ENCODE measurements at places on chromosomes 5 and 9.
A peak's percentile ranks its signal among the peaks of the same experiment; 100 is the strongest.

DNA sequence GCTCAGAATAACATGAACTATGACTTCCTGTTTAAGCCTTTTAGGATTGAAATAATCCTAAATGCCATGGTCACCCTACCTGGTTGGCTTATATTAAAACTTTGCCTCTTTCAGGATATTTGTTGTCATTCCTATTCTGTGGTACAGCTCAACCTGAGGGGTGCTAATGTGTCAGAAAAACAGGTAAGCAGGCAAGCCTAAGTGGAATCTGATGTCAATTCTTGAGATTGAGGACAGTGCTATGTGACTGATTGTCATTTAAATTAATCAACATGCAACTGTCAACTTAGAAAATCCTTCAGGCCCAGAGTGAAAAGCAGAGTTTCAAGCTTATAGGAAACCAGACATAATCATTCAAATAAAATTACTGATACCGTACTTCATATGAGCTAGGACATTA, 2.6 kb upstream of the RORB start:
- no peak for DNase-seq

- no peak for DNase-seq
Measured at GRCh38 chr5:82807021-82807420, 270.2 kb downstream of the TMEM167A start.

GRCh38 chr5:74063346-74063745, 437.4 kb downstream of the ARHGEF28 start:
- DNase-seq, result no peak

GRCh38 chr9:92474587-92474986, 7.7 kb downstream of the ASPN start:
- DNase-seq, result no peak

DNA sequence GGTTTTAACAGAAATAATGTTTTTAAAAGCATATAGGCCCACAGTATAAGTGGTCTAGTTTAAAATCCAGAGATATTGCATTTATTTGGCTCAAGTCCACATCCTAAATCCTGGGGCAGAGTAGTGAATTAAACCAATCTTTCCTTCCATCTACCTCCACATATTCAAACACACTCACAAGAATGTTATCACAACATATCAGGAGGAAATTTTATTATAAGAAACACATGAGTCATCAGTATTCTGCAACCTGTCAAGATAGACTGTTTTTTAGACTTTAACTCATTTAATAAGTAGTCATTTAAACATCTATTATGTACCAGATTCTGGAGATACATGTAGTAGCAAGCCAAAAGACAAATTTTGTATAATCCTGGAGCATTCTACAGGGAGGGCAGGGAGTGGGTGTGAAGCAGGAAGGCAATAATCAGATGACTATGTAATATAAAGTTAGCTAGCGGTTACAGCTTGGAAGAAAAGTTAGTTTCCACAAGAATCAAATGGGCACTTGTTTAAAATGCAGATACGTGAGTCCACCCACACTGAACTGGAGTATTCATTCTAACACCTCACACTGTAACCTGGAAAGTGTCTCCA, 187.3 kb upstream of the PIK3R1 start:
- DNase-seq, result no peak

DNA sequence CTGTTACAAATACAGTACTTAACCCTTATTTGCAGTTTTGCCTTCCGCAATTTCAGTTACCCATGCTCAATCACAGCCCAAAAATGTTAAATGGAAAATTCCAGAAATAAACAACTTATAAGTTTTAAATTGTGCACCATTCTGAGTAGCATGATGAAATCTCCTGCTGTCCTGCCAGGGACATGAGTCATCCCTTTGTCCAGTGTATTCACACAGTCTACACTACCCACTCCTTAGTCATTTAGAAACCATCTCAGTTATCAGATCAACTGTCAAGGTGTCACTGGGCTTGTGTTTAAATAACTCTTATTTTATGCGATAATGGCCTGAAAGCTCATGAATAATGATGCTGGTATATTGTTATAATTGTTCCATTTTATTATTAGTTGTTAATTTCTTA, 95.8 kb downstream of the PLCXD3 start:
- DNase-seq, result no peak

- no peak for DNase-seq
Measured at GRCh38 chr9:114205171-114206015, 50.1 kb downstream of the COL27A1 start.

DNA sequence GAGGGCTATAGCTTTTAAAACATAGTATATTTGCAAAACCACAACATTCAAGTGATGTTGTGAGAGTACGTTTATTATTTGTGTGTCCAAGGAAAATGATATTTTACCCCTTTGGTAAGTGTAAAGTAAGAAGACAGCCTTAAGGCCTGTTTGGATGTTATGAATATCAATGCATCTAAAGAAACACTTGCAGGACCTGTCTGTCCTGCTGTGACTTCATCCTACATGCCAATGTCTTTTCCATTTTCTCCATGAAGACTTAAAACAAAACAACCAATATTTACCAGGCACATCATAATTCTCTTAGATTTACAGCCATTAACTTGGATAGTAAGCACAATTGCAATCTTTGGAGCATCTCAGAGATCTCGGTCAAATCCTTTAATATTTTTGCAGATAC, 29.0 kb downstream of the PRLR start:
- no peak for DNase-seq

DNA sequence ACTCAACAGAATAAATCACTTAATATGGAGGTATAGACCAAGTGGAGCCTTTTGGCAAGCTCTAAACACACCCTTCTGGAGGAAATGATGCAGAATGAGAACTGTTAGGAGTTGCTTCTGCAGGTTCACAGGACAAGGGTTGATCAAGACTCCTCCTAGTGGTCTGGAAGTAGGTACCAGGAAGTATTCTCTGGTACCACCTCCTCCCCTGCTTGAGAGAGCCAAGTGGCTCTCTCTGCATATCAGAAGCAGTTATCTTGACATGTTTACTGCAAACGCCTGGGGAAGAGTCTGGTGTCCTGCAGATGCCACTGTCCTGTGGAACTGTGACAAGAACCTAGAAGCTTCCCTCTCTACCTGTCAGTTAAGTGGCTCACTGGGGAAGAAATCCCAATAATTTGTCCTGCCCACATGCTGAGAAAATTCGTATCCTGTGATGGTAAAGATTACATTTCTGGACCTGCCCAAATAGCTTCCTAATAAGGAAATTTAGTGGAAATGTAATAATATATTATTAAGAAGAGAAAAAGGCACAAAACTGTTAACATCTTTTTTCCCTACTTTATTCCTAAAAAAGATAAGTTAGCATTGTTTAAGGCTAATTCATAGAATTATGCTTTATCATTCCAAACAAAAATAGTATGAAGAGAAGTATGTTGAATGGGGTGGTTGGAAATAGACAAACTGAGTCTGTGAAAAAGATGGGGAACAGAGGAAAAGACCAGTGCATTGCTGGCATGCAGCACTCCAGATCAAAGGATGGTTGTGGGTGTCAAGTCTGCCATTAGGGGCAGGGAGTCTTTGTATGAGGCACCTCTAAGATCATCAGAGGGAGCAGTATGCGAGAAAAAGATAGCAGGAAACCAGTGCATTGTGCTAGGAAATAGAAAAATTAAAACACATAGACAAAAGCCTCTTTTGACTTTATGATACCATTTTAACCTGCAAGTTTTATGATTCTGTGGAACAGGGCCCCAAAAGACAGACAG, 118.8 kb downstream of the CDC42SE2 start:
- DNase-seq, result peak; percentile 80

DNA sequence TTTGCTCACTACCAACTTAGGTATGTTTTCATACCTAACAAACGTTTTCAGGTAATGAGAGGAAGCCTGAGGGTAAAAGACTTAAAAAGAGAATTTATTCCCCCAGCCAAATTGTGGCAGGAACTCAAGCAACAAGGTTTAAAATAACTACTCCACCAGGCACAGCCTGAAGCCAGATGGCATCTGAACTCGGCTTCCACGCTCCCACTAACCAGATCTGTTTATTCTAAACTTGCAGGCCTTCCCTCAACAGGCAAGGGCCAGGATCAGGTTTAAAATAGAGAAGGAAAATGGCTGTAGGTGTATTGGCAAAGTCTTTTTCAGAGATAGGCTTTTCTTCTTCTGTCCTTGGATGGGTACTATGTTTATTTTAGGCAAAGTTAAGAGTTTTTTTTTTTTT, 89.4 kb downstream of the OTULIN start:
- DNase-seq, result no peak

GRCh38 chr9:35904338-35904737, 1.7 kb upstream of the HRCT1 start:
- no peak for DNase-seq

DNA sequence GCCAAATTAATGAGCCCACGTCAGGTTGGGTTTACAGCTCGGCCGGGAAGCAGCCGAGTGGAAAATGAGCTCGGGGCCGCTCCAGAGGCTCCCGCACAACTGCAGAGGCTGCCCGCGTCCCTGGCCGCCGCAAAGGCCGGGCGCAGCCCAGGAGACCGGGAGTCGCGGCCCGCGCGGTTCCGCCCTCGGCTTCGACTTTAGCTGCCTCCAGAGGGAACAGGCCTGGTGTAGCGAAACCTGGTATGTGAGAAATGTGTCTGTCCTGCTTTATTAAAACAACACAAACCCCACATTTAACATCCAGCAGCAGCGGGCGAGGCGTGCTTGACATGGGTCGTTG, 66.2 kb downstream of the FOXD1 start:
- DNase-seq, result no peak

DNA sequence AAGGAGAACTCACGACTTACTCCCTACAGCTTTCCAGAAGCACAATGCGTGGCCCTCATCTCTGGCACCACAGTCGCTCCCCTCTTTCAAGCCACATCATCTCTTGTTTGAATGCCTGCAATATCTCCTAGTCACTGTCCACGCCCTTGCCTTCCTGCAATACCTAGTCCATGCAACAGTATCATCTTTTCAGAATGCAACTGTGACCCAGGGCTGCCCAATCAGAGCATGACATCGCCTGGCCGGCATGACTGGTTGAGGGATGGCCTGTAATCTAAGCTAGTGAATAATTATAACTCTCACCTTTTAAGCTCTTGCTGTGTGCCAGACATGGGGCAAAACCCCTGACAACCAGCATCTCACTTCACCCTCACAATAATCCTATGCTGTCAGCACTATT, 52.5 kb upstream of the CPEB4 start:
- no peak for DNase-seq

DNA sequence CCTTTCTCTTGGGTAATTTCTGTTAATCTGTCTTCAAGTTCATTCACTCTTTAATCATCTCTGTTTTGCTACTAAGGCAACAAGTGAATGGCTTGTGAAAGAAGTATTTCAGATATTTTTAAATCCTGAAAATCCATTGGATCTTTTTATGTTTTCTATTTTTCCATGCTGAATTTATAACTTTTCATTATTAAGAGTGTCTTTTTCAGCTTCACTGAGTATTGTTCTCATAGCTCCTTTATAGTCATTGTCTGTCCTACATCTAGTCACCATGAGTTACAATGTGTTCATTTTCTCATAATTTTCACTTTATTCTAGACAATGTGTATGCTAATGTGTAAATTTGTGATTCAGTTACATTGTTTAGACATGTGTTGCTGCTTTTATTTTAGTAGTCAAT, 556.4 kb downstream of the TUSC1 start:
- no peak for DNase-seq

DNA sequence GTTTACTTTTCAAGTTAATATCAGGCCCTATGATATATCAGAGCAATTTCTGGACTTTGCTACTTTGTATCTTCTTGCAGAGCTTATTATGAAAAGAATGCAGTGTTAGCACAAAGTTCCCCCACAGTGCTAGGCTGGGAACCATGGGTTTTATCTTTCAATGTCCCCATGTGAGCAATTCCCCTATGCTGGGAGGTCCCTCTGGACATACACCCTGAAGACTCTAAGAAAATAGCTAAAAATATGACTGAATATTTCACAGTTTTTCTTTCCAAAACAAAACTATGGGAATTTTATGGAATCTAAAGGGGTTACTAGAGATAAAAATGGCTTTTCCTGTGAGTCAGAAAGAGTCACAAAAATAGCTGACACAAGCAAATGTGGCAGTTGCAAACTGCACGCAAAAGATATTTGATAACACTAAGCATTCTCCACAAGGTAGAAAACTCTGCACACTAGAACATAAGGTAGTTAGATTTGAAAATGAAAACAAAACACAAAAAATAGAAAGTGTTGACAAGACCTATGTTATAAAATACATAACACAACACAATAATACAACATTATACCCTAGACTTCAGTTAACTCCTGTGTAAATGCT, 487.5 kb upstream of the GRIN3A start:
- DNase-seq, result no peak

DNA sequence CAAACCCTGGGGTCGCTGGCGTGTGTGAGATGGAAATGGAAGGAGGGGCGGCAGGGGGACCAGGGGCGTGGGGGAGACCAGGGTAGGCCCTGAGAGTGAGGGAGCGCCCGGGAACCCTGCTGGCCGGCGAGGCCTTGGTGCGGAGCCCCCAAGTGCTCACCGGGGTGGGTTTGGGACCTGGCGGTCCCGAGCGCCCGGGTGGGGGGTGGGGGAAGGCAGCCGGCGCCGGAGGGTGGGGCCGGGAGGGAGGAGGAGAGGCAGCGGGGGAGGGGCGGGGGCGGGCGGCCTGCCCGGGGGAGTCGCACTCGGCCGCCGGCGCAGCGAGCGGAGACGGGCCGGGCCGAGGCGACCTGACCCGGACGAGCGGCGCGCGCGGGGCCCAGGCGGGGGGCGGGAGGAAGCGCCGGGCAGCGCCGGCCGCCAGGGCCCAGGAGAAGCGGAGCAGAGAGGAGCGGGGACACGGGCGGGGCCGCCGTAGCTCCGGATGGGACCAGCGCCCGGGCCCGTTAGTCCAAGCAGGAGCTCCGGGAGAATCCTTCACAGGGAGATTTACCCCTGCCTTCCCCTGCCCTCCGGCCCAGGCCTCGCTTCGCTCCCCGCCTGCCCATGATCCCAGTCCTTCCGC, at the start of gene NPR2:
TSS of gene NPR2 (plus strand) at position 295 of the 625 bp plus-strand sequence. CDS start 818 bp downstream, outside the sequence.
- DNase-seq, result no peak

- no peak for DNase-seq
Measured at GRCh38 chr5:107592515-107592914, 78.2 kb downstream of the EFNA5 start.

- no peak for DNase-seq
Measured at GRCh38 chr5:42598311-42598710, 158.3 kb upstream of the CCDC152 start.

GRCh38 chr5:76724871-76725270, 8.9 kb downstream of the F2R start:
- no peak for DNase-seq

DNA sequence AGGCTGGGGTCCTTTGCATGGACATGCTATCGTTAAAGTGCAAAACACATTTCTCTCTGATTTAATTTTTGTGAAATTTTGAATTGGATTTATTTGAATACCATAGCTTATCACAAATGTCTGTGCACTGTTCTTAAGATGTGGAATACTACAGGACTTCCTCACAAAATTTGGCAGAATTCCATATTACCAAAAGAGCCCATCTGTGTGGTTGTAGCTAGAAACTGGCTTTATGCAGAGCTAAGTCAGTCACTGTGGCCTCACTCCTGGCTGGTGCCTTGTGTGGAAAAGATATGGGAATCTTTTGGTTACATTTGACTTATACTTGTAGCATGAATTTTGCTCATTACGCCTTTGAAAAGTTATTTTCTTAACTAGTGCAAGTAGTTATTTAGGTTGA, 35.5 kb downstream of the ACO1 start:
- DNase-seq, result no peak
